ENCODE measurements at places on chromosomes 5 and 9. TPM values are rescaled to one million over a fixed set of nuclear protein-coding genes. Genes with fewer than 3 reads are reported as not detected.

GRCh38 chr9:132094314-132094791 is 14.7 kb upstream of the MED27 start:
- no peak for DNase-seq

- DNase-seq, result no peak
These were observed 408.4 kb upstream of the NMUR2 start for GRCh38 chr5:152813526-152813925.

The FOXI1 gene
- total RNA-seq, result not detected

The STPG3 gene
- not detected for total RNA-seq

The SFXN1 gene
- total RNA-seq, result 38.0 TPM

- no peak for DNase-seq
These were observed 56.9 kb upstream of the RASA1 start for GRCh38 chr5:87210743-87211142.

GRCh38 chr5:173573126-173573960 is 43.1 kb downstream of the BOD1 start:
- DNase-seq, result peak; percentile 75

DNA sequence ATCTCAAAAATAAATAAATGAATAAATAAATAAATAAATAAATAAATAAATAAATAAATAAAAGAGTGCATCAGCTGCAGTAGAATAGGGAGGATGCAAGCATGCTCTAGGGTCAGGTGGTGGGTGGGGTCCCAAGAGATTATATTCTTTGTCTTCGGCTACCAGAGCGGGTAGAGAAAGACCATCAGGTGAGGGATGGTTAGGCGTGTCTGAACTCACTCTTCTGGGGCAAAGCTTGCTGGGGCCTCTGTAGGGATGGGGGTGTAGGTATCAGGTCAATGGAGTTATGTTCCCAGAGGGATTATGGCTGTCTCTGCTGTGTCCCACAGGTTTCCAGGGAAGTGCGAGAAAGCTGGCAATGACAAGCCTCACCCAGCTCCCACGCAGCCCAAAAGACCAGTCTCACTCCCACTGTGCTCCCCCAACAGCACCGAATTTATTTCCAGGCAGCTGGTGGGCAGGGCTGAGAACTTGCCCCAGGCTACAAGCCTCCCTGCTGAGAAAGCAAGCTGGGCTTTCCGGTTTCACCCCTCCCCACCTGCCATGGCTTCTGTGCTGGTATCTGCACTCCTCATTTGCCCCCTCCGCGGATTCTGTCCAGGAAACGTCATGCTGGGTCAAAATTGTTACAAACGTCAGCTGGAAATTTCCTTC is 180.8 kb downstream of the LURAP1L start:
- no peak for DNase-seq

DNA sequence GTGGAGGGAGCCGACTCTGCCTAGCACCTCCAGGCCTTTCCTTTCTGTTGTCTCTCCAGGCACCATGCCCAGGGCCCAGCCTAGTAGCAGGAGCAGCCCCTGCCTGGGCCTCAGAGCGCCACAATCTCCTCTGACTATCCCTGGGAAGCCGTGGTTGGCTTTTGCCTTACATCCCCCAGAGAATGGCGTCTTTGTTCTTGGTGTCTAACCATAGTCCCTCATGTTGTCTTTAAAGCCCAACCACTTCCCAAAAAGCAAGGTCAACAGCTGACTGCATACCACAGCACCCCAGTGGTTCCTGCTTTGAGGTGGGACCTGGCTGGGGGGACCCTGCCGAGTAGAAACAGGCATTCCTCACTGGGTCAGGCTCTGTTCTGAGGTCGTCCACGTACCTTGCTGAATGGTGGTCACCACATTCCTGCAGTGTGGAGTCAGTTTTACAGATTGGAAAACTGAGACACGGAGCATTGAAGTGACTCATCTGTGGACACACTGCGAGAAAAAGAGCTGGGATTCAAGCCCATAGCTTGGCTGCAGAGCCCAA is 13.7 kb upstream of the CERCAM start:
- no peak for DNase-seq

The DDX41 gene
- 125 TPM for total RNA-seq

The DOLK gene
- total RNA-seq, result 4.1 TPM

The SLC45A2 gene
- not detected for total RNA-seq

- DNase-seq, result no peak
These were observed 56.8 kb upstream of the EPB41L4A start for GRCh38 chr5:112475747-112476365.

GRCh38 chr5:167361795-167362194 is 929.6 kb upstream of the WWC1 start:
- no peak for DNase-seq

DNA sequence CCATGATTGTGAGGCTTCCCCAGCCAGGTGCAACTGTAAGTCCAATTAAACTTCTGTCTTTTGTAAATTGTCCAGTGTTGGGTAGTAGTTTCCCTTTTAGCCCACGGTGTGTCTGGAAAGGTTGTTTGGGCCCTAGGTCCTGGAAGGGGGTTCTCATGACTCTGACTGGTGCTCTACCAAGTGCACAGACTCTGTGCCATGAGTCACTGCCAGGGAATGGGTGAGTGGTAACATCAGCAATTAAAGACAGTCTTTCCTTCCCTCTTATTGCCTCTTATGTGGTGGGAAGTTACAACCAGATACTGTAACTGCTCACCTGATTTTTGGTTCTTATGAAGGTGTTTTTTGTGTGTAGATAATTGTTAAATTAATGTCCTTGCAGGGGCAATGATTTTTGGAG is 141.2 kb downstream of the PRDM9 start:
- no peak for DNase-seq

The ALAD gene
- 53.4 TPM for total RNA-seq

- DNase-seq, result no peak
These were observed 474.5 kb downstream of the LRRC70 start for GRCh38 chr5:63053019-63053638.

GRCh38 chr9:86282979-86283535 is 719 bp upstream of the ISCA1 start:
- DNase-seq, result no peak

DNA sequence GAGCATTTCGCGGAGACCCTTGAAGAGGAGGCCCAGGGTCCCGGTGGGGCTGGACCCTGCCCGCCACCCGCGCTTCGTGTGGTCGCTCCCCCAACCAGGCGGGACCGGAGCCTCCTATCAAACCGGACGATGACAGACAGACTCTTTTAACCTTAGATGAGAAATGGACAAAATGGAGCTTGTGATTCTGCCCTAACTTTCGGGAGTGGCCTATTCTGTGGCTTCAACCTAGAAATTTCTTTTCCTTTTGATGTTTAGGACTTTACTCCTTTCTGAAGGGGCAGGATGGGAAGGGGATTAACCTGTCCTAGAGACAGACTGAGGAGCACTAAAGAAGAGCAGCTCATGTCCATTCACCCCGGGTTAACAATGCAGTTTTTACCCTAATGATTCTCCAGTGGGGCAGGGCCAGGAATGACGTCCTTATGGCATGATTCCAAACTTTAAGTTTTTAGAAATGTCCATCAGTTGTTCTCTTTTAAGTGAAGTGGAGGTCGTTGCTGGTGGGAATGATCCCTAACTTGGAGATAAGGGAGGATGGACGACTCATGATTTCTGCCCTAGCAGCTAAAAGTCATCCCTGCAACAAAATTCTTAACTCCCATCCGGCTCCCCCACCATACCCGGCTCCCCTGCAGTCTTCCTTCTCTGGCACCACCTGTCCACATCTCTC is 1.0 kb downstream of the NIPSNAP3A start:
- no peak for DNase-seq

The FOXD4L5 gene
- 0.38 TPM for total RNA-seq

DNA sequence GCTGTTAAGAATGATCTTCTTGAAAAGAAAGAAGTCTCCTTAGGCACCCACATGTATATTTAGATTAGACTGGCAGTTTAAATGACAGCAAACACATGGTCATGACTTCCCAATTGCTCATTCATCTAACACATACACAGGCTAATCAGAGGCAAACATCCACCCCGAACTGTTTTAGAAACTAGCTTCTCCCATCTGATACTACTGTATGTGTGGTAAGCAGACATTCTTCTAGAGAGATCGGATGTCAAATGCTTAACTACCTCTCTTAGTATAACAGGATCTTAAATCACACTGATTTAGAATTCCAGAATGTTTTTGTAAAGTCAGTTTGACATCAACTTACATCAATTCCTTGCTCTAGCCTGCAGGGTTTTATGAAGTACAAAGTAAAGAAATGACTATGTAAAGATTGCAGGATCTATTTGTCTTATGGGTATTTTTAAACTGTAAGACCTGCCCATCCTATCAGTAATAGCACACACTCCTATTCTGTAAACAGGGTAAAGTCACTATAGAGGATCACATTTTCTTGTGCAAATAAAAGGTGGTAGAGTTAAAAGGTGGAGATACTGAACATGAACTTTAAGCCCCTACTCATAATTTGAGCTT is 239.7 kb downstream of the MLLT3 start:
- no peak for DNase-seq

The PCSK1 gene
- 6.6 TPM for total RNA-seq

DNA sequence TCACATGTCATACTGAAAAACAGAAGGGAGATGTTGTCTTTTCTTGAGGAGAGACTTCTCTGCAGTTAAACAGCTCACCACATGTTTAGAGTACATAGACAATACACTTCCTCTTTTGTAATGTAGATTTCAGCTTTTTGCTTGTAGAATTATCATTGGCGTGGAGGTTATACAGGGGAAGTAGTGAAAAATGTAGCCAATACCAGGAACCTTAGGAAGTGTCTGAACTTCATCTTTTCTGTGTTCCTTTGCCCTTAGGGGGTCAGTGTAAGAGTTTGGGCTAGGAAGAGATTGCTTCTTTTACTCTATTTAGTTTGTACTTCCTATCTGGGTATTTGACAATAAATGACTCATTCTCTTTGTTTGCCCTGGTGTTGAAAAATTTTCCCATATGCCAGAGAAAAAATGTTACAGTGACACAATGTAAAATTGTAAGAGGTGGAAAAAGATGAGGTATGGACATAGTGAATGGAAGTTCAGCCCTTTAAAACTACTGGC is 21.0 kb upstream of the CDKN2B start:
- no peak for DNase-seq

The TLR4 gene
- total RNA-seq, result 18.2 TPM

The PRELID1 gene
- total RNA-seq, result 129 TPM

DNA sequence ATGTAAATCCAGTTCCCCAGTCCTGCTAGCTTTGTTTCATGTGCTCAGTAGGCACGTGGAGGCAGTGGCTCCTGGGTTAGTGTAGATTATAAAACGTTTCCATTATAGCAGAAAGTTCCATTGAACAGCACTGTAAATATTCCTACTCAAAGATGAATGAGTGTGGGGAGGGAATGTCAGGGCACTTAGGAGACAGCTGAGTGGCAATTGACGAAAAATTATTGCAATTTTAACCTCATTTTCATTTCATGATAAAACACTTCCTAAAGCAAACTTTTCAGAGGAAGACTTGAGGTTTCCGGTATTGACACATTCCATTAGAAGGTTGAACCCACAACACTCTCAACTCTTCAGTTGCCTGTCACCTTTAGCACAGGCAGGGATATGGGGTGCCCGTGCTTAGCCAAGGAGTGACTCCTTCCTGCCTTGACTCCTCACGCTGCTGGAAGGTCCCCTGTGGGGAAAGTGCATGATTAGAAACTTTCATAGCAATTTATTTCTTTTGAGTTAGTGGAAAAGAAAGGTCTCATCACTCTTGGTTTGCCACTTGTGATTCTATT is 41.2 kb downstream of the SLC46A2 start:
- no peak for DNase-seq

Data from Peyer's patch (tissue), 4 donors.